ENCODE measurements at places on chromosomes 12 and 14.

DNA sequence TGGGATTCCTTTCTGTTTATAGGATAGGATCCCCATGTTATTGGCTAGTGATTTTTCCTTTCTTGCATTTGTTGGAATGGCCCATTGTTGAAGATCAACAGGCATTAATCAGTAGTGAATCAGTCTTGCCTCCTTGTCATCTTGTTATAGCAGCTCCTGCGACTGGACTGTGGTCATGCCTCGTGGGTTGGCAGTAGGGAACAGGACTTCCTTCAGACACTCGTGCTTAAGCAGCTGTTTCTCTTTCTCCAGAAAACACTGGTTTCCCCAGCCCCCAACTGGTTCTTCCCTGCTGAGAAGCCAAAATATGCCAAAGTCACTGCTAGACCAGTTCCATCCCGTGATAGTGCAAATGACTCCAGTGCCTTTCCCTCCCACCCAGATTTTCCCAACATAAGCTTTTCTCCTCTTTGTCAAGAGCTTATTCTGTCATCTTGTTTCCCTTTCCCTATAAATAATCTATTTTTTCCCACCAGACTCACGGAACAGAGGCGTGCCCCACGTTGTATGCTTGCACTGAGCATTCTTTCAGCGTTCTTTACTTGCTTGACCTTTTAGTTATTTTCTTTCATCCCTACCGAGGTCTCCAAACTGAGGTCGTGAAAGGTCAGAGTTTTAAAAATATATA lies 83.5 kb downstream of the SAMD4A start:
- no peak for DNase-seq

GRCh38 chr14:77923131-77923936 lies 123.4 kb downstream of the ADCK1 start:
- no peak for DNase-seq

GRCh38 chr12:49305762-49306510 lies 11.0 kb downstream of the PRPH start:
- DNase-seq, result no peak

DNA sequence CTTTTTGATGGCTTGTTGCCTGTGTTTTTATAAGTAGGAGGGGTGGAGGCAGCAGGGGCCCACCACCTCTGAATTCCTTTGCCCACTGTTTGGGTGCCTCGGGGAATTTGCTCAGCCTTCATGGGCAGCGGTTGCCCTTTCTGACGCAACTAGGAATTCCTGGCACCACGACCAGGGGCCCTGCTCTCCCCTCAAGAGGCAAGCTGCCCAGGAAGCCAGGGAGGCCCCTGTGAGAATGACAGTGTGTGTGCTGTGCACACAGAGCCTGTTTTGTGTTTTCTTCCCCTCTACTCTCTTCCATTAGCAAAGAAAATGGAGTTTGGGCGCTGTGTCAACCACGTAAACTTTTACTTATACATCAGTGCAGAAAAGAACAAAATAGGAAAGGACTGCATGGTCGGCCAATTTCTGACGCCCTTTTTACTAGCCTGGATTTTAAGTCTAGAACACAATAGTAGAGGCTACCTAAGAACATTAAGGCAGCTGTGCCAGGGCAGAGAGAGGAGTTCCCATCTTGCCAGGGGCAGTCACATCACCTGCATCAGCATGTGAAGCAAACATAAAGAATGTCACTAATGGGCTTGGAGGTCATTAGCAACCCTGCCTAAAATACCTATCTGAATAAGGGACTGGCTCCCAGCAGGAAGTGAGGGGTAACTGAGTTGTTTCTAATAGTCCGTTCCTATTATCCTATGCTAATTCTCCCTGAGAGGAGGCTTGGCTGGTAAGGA lies 17.9 kb upstream of the PTGR2 start:
- DNase-seq, result no peak

GRCh38 chr14:96648506-96649326 lies 146.5 kb downstream of the PAPOLA start:
- DNase-seq, result no peak

DNA sequence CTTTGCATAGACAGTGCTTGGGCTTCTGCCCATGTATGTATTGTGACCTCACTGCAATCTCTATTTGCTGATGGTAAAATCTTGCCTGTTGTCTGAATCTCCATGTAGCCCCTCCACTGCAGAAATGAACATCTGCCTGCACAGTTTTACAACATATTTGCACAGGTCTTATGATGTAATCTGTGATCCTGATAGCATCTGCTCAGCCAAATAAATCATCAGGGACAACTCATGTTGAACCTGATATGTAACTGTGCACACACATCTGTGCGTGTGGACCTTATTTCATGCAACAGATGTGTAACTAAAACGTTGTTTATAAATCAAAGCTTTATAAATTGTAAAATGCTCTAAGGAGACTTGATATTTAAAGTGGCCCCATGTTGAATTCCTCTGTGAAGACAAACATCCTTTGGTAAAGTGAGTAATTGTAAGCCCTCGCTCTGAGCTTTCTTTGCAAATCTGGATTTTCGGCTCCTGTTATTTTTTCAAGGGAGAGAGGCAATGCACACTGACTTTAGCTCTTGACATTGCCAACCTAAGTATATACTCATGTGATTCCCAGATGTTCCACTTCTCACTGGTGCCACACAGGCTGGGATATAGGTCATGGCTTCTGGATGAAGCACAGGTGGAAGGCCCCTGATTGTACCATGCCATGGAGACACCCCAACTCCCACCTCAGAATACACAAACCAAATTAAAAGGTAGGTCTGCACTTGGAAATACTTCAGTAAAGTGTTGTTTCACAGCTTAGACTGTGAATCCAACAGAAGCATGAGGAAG lies 371.3 kb downstream of the GRIN2B start:
- DNase-seq, result no peak

DNA sequence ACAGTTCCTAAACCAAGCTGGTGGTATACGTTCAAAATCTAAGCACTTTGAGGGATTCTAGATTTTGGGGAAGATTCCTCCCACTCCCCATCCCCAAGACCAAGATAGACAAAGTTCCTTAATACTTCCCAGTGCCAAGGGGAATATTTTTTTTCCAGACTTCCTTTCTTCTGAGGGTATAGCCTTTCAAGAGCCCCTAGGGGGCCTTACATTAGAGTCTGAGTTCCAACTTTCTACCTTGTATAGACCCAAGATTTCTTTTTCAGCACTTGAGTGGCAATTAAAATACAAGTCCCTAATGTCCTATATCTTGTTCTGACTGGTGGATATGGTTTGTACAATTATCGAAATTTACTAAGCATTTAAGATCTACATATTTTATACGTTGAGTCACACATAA lies 28.7 kb upstream of the SOS2 start:
- no peak for DNase-seq

DNA sequence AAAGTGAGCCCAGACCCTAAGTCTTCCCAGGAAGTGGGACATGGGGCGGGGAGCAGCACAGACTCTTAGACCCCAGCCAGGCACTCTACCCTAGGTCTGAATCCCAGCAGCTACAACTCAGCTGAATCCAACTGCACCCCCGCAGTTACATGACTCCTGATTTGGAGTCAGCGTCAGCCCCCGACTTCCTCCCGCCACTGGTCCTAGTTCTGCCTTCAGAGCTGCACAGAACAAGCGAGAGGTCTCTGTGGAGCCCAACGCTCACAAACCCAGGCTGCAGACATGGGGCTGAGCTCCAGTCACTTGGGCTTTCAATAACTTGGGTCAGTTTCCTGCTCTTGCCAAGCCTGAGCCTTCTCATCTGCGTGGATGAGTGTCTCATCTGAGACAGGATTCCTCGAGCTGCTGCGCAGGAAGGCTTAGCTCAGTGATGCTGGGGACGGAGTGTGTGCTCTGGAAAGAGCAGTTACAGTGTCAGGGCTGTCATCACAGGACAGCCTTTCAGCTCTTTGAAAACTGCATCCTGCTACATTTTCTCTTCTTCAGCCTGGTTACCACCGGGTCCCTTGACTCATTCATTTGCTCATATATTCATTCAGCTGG lies 30.6 kb upstream of the NXPH4 start:
- no peak for DNase-seq

DNA sequence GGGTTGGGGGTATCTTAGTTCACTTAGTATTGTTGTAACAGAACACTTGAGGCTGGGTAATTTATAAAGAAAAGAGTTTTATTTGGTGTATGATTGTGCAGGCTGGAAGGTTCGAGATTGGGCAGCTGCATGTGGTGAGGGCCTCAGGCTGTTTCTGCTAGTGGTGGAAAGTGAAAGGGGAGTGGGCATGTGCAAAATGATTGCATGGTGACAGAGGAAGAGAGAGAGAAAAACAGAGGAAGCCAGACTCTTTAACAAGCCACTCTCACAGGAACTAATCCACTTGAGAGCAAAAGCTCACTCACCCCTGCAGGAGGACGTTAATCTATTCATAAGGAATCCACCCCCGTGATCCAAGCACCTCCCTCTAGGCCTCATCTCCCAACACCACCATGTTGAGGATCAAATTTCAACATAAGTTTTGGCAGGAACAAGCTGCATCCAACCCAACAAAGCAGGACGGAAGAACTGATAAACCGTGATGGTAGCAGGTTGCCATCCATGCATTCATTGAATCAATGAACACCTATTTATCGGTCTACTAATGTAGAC lies 165.0 kb upstream of the GZMB start:
- peak; percentile 7 for DNase-seq

GRCh38 chr14:77520555-77520954 lies 21.9 kb upstream of the ISM2 start:
- DNase-seq, result no peak

GRCh38 chr14:31388687-31389413 lies 31.5 kb downstream of the HEATR5A start:
- no peak for DNase-seq

DNA sequence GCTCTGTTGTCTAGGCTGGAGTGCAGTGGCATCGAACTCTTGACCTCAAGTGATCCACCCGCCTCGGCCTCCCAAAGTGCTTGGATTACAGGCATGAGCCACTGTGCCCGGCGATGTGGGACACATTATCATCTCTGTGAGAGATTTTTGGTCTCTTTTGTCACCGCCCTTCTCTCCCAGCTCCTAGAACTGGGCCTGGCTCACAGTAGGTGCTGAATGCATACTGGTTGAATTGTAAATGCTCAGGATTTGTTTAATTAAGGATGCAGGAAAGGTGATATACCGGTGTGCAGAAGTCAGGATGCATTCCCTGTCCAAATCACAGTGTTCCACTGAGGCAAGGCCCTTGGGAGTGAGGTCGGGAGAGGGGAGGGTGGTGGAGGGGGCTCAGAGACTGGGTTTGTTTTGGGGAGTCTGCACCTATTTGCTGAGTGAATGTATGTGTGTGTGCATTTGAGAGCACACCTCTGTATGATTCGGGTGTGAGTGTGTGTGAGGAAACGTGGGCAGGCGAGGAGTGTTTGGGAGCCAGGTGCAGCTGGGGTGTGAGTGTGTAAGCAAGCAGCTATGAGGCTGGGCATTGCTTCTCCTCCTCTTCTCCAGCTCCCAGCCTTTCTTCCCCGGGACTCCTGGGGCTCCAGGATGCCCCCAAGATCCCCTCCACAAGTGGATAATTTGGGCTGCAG lies 1.0 kb upstream of the KRT18 start:
- no peak for DNase-seq

Measured in NCI-H510A treated with DMSO at 0.1 percent for 48 hours (cell line).